M059J (cell line): ENCODE measurements at places on chromosomes 5 and 9.
A peak's percentile ranks its signal among the peaks of the same experiment; 100 is the strongest.

DNA sequence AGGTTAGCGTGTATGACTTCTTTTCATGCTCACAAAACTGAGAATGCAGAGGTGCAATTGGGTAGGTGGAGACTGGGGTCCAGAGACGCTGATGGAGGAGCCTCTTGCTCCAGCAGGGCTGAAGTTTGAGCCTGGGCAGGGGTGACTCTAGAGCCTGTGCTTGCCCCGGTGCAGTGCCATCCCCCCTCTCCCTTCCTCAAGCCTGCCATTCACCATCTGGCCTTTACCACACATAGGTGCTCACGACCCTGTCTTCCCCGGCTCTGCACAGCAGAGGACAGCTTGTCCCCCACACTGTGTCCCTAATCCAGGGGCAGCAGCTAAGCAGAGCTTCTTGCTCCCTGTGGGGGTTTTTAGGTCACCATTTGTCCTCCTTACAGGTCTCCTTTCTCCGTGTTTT is 86.5 kb downstream of the DAP start:
- no peak for DNase-seq

- peak; percentile 75 for DNase-seq
Observed at GRCh38 chr9:81125446-81126092, 563.8 kb downstream of the TLE1 start.

DNA sequence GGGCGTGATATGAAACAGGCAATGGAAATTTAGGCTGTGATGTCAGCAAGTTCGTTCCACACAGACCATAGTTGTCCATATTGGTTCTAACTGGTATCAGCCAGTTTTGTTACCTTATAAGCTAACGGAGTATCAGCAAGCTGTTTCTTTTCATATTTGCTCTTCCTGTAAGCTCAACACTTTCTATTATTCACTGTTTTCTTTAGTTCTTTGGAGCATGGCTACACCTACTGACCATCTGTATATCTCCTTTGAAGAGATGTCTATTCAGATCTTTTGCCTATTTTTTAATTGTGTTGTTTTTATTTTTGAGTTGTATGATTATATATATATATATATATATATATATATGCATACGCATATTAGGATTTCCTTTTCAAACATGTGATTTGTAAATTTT is 1057.2 kb upstream of the CDH10 start:
- DNase-seq: no peak

- no peak for DNase-seq
Observed at GRCh38 chr9:15086778-15087324, 176.6 kb upstream of the FREM1 start.

- DNase-seq: no peak
Observed at GRCh38 chr9:257957-258356, 43.3 kb downstream of the DOCK8 start.

- no peak for DNase-seq
Observed at GRCh38 chr5:175452166-175452565, 8.2 kb upstream of the DRD1 start.

DNA sequence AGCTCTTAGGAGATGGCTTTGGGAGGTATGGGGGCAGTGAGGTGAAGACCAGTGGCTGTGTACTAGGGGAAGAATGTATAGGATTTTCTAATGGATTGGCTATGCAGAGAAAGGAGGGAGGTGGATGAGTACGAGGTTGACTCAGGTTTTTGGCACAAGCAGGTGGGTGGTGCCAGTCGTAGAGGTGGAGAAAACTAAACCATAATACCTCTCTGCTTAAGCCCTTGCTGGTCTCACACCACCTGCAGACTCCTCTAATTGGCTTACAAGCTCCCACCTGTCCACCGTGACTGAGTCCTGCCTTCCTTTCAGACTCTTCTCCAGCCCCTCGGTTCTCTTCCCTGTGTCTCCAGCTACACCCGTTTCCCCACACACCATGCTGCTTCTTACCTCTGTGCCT is 521.7 kb upstream of the CLINT1 start:
- no peak for DNase-seq

- DNase-seq: no peak
Observed at GRCh38 chr5:82544004-82544403, 265.9 kb upstream of the RPS23 start.

- DNase-seq: peak; percentile 68
Observed at GRCh38 chr5:92775711-92776615, 805.1 kb downstream of the NR2F1-AS1 start.

- peak; percentile 25 for DNase-seq
Observed at GRCh38 chr5:170681013-170681433, 102.5 kb upstream of the GABRP start.

DNA sequence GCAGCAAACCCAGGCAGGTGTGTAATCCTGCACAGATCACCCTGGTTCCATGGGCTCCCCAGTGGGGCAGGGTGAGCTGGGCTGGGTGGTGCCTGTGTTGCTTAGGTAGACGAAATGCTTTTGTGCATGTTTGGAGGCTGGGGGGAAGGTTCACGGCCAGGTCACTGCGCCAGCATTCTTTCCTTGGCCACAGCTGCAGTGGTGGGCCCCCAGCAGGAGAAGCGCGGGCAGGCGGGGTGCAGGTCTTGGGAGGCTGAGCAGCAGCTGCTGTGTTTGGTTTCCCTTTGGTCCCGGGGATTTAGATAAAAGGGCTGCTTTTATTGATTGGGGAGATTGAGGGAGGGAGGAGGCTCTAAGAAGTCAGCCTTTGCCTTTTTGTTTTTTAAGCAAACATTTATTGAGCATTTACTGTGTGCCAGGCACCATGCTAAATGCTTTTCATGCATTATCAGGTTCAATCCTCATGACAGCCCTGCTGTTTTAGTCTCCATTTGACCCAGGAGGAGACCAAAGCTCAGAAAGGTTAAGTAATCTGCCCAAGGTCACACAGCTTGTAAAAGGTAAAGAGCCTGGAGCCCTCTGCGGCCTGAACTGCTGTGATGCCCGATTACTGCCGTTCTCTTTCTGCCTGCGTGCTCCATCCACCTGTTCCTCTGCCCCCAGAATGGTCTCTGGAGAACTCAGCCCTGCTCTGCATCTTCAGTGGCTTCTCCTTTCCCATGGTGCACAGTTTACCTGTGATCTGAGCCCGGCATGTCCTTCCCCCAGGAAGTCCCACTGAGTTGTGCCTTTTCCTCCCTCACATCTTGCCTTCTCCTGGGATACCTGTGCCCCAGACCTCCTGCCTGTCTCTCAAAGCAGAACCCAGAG is 94.4 kb downstream of the MACROH2A1 start:
- peak; percentile 68 for DNase-seq

DNA sequence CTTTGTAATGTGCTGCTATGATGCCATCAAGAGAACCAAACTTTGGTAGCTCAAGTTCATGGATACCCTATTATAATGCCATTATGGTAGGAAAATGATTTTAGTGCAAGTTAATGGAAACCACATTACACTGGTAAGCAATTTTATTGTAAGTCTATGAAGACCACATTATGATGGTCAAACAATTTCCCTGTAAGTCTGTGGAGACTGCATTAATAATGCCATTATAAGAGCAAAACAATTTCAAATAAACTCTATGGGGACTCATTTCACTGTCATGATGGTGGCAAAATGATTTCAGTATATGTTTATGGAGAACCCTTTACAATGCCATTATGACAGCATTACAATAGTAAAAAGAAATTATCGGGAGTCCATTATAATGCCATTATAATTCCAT is 602.0 kb upstream of the MEF2C start:
- no peak for DNase-seq

GRCh38 chr9:128790536-128790935 is 3.5 kb downstream of the TBC1D13 start:
- no peak for DNase-seq

DNA sequence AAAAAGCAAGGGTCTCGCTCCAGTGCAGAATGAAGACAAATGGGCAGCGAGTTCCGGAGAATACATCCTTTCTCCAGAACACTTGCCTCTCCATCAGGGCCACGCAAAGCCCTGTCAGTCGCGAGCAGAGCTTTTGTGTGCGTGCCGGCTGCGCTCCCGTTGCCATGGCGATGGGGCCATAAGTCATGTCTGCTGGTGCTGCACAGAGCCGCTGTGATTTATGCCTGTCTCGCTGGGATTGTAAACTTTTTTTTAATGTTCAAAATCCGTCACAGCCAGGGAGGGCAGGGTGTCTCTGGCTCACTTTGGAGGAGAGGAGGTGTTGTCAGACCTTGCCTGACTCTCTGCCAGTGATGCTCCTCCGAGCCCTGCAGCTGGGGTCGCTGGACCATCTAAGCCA is 272.7 kb downstream of the TRIM32 start:
- peak; percentile 87 for DNase-seq

- no peak for DNase-seq
Observed at GRCh38 chr5:118439831-118440230, 548.5 kb downstream of the DTWD2 start.

DNA sequence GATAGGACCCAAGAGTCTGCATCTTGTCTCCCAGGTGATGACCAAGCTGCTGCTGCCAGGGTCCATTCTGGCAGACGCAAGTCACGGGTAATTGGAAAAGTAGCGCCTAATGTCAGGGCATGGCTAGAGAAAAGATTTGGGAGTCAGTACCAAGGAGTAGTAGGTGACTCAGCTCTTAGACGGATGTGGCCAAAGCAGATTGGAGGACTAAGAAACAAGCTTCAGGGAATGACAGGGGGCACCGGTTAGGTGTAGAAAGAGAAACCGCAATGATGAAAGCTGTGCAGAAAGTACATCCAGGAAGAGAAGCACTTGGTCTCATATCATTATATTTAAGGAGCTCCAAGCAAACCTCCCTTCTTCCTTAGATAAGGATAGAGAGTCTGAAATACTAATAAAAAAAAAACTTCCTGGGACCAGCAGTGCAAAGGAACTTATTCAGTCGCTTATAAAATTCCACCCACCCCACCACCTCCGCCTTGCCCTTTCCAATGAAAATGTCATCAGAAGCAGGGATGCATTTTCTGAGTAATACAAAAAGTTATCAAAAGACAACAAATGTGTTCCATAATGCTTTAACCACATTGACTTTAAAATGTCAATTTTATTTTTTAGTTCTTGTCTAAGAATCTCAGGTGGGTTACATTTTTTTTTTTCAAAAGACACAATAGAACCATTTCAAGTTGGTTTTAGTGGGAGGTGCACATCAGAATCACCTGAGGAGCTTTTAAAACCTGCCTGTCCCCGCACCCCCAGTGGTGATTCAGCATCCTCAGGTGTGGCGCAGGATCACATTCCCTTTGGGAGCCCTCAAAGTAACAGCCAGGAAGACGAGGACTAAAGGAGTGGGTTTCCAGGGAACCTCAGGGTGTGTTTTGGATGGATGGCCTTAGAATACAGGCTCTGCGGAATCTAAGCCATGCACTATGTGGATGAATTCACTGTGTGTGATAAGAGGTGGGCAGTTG is 31.2 kb downstream of the PTPN3 start:
- DNase-seq: peak; percentile 70

DNA sequence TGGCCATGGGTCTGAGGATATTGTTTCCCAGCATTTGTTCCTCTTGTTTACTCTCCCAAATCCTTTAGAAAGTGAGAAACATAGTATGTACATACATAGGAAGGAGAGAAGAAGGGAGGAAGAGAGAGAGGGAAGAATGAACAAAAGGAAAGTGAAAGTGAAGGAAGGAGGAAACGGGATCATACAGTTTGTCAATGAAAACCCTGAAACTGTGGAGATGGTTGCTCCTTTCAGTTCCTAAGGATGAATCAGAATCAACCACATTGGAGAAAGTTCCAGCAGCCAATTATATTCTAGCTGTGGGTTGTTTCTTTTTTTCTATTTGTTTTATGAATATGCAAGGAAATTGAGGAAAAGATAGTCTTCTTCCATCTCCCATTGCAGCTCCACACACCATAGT is 396.5 kb downstream of the MLLT3 start:
- DNase-seq: peak; percentile 26

- DNase-seq: peak; percentile 91
Observed at GRCh38 chr5:91848453-91848852, 465.3 kb upstream of the ARRDC3 start.

GRCh38 chr5:135007749-135008363 is 26.2 kb downstream of the PITX1 start:
- DNase-seq: no peak

GRCh38 chr5:157912621-157913325 is 53.8 kb upstream of the CLINT1 start:
- no peak for DNase-seq

GRCh38 chr9:131358556-131358955 is 35.3 kb upstream of the PRRC2B start:
- no peak for DNase-seq

GRCh38 chr9:130246126-130246525 is 19.4 kb upstream of the HMCN2 start:
- no peak for DNase-seq
